CD8-positive, alpha-beta memory T cell (primary cell): ENCODE measurements at places on chromosomes 3 and 15. TPM values are rescaled to one million over a fixed set of nuclear protein-coding genes. Genes with fewer than 3 reads are reported as not detected.

Gene TNNC1
- 2.3 TPM for total RNA-seq

Gene PPP1R14D
- total RNA-seq, result not detected

Gene CYP1A2
- not detected for total RNA-seq

Gene RAD18
- total RNA-seq, result 43.3 TPM

Gene BCL2A1
- total RNA-seq, result 55.8 TPM

Gene FBXO40
- not detected for total RNA-seq

DNA sequence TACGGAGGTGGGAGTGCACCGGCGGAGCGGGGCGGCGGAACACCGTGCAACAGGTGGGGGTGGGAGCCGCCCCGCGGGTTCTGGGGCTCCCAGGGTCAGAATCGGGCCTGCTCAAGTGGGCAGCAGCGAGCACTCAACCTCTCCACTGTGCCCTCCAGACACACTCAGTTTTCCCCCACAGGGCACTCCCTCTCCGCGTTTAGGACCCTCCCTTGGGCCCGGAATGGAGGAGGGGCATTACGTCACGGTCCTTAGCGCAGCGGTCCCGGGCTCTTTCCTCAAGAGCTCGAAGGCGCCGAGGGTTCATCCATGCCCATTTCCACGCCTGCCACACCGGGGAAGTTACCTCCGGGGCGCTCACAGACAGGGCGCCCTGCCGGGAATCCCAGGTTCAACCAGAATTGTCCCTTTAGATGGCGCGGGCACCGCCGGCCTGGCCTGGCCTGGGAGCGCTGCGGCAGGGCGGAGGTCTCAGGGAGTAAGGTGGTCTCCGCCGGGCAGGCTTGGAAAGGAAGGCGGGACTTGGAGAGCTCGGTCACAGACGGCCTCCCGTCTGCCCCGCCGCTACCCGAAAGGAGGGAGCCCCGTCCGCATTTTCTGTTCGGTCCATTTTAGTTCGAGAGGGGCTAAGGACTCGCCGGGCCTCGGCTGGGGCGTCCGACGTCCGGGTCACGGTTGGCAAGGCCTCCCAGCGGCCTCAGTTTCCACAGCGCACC is 5.1 kb downstream of the RNU6-1 start:
- no peak for DNase-seq

- no peak for DNase-seq
Measured at GRCh38 chr3:106452096-106452495, 583.3 kb upstream of the CBLB start.

- no peak for DNase-seq
Measured at GRCh38 chr3:166114448-166114847, 277.2 kb upstream of the BCHE start.
